Aorta (tissue), 5 donors: ENCODE measurements at places on chromosomes 16 and 17. TPM values are rescaled to one million over a fixed set of nuclear protein-coding genes. Genes with fewer than 3 reads are reported as not detected.

FNDC8 gene
- polyA plus RNA-seq = not detected

PIRT gene
- polyA plus RNA-seq = not detected

TMEM114 gene
- polyA plus RNA-seq = not detected

NLRC3 gene
- not detected for polyA plus RNA-seq

CCDC144A gene
- polyA plus RNA-seq = not detected

C17orf58 gene
- 9.1 TPM for polyA plus RNA-seq

CCL17 gene
- not detected for polyA plus RNA-seq

C1QL1 gene
- polyA plus RNA-seq = not detected

CACNG5 gene
- not detected for polyA plus RNA-seq

CA10 gene
- polyA plus RNA-seq = not detected

GOSR2 gene
- polyA plus RNA-seq = 32.1 TPM

ADAT1 gene
- 7.5 TPM for polyA plus RNA-seq

MAP2K4 gene
- polyA plus RNA-seq = 13.4 TPM

DNAH9 gene
- not detected for polyA plus RNA-seq

KRTAP2-1 gene
- polyA plus RNA-seq = not detected

C16orf89 gene
- 4.0 TPM for polyA plus RNA-seq

DNA sequence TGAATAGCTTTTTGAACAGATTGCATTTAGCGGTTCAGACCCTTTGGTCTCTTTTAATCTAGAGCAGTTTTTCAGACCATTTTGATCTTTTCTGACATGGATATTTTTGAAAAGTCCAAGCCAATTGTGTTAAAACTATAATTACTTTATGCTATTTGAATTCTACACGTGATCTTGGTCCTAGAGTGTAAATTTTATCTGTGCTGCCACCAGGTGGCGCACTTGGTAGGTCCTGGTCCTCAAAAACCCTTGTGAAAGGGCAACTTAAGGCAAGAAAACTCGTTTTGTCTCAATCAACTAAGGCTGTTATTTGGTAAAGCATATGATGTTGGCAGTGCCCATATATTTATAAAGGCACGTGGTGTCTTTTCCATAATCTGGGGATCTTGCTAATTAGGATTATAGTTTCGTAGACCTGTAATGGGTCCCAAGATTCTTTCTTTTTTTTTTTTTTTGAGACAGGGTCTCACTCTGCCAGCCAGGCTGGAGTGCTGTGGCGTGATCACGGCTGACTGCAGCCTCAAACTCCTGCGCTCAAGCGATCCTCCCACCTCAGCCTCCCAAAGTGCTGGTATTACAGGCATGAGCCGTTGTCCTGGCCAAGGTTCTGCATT lies 43.9 kb upstream of the TEX2 start:
- peak; percentile 83 for DNase-seq

DNA sequence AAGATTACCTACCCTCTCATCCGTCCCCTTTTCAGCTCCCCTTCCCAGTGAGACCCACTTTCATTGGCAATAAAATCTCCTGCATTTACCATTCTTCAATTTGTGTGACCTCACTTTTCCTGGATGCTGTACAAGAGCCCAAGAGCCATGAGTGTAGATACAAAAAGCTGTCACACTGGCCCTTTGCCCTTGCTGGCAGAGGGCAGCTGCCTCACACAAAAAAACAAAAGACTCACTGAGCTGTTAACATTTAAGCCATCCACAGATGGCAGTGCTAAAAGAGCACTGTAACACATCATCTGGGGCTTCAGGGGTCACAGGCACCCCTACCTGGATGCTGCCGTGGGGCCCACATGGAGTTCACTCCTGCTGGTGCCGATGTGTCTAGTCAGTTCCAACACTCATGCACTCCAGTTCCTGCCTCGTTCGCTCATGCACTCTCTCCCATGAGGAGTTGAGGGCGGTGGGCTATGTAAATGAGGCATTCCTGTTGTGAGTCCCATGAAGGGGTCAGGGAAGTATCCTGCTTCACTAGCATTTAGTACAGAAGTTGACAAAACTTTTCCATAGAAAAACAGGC lies 123.1 kb downstream of the CA10 start:
- no peak for DNase-seq

DNA sequence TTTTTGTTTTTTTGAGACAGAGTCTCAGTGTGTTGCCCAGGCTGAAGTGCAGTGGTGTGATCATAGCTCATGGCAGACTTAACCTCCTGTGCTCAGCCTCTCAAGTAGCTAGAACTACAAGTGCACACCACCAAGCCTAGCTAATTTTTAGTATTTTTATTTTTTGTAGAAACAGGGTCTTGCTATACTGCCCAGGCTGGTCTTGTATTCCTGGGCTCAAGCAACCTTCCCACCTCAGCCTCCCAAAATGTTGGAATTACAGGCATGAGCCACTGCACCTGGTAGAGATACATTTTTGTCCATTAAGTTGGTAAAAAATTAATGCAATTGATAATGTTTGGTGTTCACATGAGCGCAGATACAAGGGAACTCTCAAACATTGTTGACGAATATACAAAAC lies 22.2 kb upstream of the SRCIN1 start:
- DNase-seq = peak; percentile 2

GRCh38 chr16:50752471-50753235 lies 10.8 kb downstream of the CYLD start:
- no peak for DNase-seq

DNA sequence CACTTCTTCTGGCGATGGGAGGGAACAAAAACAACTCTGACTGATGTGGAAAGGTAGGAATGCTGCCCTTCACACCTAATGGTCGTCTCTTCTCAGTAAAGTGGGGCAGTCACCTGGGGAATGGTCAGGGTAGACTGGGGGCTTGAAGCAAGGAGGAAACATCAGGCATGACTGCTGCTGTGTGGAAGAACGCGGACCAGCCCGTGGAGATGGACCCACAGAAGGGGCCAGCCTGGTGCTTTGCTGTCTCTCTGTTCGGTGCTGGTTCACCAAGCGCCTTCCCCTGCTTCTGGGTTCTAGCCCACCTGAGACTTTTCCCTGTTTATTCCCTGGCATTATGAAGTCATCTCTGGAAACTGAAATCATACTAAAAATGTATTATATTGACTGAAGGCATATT lies 96.2 kb upstream of the DNAH17 start:
- no peak for DNase-seq

GRCh38 chr17:75704963-75705875 lies 16.0 kb upstream of the ITGB4 start:
- no peak for DNase-seq

DNA sequence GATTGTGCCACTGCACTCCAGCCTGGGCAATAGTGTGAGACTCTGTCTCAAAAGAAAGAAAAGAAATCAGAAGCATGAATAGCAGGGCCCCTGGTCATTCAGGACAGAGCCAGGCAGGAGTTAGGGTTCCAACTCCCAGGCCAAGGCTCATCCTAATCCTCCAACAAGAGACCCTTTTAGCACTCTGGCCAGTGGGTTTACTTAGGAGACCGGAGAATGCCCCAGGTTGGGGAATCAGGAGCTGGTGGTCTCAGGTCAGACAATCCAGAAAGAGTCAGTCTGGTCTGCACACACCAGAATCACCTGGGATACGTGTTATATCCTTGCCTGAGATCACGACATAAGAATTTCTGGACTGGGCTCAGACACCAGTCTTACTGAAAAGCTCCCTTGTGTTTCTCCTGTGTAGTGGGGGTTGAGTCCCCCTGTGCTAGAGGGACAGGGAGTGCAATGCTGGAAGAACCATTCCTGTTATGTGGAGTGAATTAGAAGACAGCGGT lies 48.7 kb downstream of the CCDC42 start:
- DNase-seq = no peak

DNA sequence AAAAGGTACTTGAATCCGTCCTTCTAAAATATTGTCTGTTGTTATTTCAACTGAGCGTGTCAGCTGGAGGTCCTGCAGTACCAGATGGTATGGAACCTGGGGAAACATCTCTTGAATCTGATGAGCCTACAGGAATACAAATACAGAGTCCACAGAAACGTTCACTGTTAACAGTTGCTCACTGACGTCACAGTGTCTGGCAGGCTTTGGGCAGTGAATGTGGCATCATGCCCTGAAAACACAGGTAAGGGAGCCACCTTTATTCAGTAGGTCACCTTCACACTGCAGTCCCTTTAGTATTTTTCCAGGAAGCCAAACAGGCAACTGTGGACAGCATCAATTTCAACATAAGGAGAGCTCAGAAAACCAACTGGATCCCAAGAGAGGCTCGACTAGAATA lies 56.1 kb downstream of the AMFR start:
- no peak for DNase-seq

DNA sequence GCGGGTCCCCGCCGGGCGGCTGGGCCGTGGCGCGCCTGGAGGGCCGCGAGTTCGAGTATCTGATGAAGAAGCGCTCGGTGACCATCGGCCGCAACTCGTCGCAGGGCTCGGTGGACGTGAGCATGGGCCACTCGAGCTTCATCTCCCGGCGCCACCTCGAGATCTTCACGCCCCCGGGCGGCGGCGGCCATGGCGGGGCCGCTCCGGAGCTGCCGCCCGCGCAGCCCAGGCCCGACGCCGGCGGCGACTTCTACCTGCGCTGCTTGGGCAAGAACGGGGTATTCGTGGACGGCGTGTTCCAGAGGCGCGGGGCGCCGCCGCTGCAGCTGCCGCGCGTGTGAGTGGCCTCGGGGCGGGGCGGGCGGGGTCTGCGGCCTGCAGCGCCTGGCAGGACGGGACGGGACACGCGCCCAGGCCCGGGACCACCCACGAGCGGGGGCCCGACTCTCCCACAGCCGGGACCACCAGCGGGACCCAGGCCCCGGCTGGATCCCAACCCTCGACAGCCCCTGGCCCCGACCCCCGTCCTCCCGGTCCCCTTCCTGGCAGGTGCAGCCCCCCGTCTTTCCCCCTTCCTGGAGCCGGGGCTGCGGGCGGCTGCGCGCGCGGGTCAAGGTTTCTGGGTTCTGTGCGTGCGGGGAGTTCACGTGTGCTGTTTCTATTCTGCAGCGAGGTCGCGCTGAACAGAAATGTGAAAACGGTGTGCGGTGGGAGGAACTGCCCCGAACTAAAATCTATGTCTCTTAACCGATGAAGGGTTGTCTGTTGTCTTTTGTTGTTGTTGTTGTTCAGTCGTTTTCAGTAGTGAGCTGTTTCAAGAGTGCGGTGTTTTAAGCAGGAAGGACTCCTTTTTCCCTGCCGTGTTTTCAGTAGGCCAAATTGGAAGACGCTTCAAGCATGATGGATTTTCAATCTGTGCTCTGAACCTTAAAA lies 705 bp downstream of the FOXK2 start:
- peak; percentile 81 for DNase-seq

DNA sequence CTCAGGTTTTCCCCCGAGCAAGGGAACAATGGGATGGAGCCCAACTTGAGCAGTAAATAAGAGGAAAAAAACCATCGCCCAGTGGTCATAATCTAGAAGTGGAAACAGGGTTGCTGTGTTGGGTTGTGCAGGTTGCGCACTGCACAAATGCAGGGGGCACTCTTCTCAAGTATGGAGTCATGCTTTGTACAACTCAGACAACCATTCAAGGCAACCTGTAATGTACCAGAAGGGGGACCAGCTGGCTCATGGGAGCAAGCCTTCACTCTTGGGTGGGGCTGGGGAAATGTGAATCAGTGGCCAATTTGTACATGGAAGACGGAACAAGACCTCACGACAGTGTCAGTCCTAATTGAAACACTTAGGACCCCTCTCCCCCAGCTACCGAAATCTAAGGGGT lies 23.9 kb upstream of the LITAF start:
- no peak for DNase-seq

- DNase-seq = no peak
Measured at GRCh38 chr17:54426296-54426886, 474.3 kb upstream of the TOM1L1 start.

- DNase-seq = no peak
Measured at GRCh38 chr17:27513849-27514248, 57.6 kb downstream of the KSR1 start.

DNA sequence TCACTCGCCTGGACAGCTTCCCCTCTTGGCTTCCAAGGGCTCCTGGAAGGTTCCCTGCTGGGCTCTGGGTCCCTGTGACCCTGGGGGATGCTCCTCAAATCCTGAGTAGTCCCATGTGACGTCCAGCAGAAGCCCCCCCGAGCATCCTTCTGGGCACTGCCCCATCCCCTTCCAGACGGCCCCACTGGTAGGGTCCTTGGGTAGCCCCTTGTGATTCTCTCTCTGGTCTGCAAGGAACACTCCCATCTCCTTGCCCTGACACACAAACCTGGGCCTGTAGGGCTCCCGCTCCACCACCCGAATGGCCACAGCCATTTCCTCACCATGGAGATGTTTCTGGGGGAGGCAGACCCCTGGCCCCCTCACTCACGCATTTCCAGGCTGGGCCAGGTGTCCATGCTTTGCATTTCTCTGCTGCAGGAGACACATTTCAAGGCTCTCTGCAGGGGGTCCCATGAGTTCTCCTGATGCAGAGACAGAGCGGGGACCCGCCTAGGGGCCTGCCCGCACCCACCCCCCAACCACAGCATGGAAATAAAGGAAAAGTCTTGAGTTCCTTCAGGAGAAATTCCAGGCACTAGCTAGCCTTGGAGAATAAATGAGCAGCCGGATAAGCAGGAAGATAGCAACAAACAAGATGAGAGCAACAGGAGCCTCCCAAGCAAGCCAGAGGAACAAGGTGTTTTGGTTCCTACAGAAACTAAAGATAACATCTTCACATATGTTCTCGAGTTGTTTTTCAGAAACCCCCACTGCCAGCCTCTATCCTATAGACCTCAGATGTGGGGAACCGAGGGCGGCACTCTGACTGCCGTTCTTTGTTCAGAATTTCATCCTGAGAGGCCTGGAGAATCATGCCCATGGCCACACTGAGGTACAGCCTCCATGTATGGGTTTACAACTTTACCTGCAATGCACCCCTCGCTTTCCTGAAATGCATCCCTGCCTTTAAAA lies 128.8 kb downstream of the MGAT5B start:
- DNase-seq = no peak

DNA sequence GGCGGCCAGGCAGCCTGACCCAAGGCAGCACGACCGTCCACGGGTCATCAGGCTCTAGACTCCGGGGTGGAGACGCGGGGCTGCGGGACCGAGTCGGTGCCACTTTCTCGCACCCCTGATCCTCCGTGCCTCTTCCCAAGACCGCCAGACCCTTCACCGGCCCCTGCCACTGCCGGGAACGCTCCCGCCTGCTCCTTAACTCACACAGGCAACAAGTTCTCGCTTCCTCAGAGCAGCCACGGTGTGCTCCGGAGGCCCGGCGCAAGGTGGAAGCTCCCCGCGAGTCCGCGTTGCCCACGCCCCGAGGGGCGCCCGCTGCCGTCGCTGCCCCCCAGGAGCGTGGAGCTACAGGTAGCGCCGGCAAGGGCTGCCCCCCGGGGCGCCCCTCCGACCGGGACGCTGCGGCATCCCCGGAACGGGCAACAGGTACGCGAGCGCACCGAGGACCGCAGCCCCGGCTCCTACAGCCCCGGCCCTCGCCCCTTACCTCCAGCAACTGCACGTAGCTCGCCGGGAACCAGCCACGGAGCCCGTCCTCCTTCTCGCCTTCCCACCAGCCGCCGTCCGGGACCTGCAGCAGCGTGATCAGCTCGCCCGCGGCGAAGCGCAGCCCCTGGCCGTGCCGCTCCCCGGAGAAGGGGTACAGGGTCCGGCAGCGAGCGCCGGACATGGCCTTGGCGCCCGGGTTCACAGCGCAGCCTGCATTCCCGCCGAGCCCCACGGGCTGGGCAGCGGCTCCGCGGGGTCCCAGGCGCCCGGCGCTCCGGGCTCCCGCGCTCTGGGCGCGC lies 491 bp downstream of the GAS7 start:
- DNase-seq = peak; percentile 60

- no peak for DNase-seq
Measured at GRCh38 chr16:57959121-57959520, 11.8 kb downstream of the CNGB1 start.

GRCh38 chr17:73267648-73268537 lies 6.2 kb upstream of the CPSF4L start:
- DNase-seq = no peak
